ENCODE measurements at places on chromosomes 11 and 22.

- no peak for DNase-seq
These were observed 32.4 kb upstream of the PRR5 start for GRCh38 chr22:44669561-44669976.

- no peak for DNase-seq
These were observed 512 bp downstream of the TOLLIP start for GRCh38 chr11:1308743-1309497.

GRCh38 chr11:59754494-59754858, 700 bp upstream of the STX3 start:
- DNase-seq, result peak; percentile 22

- DNase-seq, result no peak
These were observed 703.0 kb downstream of the JRKL start for GRCh38 chr11:97092823-97093222.

DNA sequence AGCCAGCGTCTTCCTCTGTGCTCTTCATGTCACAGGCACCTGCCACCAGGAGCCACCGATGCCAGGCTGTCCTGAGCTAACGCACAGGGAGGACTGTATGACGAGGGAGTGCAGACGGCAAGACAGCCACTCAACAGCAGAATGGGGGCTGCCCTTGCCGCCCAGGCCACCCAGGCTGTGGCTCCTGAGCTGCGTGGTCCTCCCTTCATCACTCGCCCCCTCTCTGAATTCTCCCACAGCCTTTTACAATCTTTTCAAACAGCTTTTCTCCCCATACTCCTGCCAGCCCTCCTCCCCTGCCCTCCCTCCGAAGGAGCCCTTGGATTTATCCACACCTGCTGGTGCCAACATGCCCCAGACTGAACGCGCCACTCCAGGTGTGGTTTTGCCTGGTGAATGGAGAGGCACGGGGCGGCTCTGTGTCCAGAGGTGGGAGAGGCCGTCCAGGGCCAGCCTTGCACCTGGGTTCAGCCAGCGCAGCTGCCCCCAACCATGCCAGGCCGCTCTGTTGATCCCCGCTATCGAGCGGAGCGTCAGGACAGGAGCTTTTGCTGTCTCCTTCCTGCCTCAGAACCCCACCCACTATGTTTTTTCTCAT, 22.0 kb downstream of the OVOL1 start:
- DNase-seq, result no peak

DNA sequence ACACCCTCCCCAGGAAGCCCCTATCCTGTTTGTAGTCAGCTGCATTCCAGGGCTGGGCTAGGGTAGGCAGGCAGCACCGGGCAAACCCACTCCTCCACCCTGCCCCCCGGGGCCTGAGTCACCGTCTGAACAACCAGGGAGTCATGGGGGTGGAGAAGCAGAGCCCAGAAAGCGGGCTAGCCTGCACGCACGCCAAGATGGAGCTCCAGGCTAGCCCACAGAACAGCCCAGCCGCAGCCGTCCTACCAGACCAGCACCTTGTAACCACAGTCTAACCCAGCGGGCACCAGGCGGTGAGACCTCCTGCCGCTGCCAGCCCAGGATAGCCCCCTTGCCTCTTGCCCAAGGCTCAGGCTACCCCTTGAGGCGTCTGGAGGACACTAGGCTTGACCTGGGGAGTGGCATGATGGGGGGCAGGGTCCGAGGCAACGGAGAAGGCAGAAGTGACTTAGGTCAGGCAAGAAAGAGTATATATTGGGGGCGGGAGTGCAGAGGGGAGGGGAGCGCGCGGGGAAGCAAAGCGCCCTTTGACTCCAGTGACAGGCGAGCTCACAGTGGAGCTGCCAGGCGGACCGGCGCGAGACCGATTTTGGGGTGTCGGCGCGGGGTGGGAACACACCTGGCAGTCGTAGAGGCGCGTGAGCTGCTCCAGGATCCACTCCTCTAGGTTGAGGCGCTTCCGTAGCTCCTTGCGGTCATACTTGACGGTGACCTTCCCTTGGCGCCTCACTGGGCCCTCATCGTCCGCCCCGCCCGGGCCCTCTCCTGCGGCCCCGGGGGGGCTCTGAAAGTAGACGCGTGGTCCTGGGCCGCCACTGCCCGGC, 734 bp downstream of the PPP1R14B start:
- peak; percentile 97 for DNase-seq

DNA sequence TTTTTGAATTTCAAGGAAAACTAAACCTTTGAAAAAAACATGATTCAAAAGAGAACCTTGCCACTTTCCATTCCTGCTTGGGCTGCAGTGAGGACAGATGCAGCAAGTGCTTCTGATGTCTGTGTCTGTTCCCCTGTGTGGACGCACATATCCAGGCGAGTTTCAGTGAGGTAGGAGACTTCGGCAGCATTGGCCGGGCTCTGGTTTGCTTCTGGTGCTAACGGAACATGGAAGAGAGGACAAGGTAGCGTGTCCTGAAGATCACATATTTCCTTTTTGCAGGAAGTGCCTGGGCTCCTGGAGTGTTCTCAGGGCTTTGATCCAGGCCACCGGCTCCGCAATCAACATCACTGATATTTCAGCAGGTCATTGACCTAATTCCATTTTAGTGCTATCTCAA, 33.1 kb upstream of the IGLL5 start:
- no peak for DNase-seq

DNA sequence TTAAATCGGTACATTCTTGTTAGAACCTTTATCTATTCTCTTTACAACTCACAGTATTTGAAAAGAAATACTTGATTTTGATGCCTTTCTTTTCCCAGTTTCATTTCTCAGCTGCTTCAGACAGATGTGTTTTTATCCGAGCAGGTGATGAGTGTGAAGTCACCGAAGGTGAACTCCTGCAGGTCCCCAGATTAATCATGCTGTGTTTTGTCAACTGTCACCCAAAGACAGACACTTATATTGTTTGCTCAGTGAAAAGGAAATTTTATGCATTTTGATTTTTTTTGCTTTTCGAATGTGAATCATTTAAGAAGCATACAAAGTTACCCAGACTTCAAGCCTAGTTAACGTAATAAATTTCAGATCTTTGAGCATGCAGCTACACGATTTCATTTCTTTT, 7.8 kb upstream of the TMPRSS13 start:
- DNase-seq, result no peak

DNA sequence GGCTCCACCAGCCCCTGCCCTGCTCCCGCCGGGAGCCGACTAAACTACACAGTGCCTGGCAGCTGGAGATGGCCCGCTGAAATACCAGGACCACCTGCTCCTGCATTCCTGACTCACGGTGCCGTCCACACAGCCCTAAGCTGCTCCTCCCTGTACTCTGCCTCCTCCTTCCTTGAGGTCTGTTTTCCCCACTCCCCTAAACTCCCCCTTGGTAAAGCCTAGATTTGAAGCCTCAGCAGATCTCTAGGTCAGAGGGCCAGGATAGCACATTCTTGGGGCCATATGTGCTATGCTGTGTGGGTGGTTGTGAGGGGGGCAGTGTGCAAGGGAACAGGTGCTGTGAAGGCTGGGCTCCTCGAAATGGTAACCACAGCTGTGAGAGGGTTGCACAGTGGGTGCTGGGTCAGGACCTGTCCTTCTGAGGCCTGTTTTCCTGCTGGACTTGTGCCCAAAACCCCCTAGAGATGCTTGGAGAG, 9.7 kb downstream of the LRFN4 start:
- no peak for DNase-seq

GRCh38 chr11:61171907-61172306, 10.7 kb upstream of the VPS37C start:
- DNase-seq, result no peak

DNA sequence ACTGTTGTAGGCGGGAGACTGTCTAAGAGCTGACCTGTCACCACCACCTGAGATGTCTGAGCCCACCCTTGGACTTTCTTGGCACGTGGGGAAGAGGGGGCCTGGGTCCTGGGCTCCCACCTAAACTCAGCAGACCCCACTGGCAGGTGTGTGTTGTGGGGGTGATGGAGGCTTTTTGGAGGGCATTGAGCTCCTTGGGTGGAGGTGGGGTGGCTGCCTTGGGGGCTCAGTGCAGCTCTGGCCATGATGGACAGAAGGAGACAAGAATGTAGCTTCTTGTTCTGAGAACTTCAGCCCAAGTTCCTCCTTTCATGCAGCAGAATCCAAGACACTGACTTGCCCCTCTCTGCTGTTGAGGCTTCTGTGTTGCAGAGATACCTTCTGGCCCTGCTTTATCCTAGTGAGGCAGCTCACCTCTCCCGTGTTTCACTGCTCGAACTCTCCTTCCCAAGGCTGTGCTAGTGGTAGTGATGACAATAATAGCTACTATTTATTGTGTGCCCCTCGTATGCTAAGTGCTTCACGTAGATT, 116.6 kb upstream of the OR4B1 start:
- no peak for DNase-seq

DNA sequence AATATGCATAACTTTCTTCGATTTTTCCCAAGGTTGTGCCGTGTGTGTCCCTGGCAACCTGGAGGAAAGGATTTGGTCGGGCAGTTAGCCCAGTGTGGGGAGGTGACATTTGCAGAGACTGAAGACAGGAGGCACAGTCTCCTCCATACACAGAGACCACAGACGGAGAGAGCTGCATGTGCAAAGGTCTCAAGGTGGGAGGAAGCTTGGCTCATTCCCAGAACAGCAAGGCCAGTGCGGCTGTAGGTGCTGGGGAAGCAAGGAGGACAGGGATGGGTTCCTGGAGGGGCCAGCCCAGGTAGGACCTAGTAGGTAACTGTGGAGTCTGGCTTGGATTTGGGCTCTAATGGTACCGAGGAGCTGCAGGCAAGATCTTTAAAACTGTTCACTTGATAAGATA, 20.7 kb upstream of the CPT1A start:
- DNase-seq, result no peak

DNA sequence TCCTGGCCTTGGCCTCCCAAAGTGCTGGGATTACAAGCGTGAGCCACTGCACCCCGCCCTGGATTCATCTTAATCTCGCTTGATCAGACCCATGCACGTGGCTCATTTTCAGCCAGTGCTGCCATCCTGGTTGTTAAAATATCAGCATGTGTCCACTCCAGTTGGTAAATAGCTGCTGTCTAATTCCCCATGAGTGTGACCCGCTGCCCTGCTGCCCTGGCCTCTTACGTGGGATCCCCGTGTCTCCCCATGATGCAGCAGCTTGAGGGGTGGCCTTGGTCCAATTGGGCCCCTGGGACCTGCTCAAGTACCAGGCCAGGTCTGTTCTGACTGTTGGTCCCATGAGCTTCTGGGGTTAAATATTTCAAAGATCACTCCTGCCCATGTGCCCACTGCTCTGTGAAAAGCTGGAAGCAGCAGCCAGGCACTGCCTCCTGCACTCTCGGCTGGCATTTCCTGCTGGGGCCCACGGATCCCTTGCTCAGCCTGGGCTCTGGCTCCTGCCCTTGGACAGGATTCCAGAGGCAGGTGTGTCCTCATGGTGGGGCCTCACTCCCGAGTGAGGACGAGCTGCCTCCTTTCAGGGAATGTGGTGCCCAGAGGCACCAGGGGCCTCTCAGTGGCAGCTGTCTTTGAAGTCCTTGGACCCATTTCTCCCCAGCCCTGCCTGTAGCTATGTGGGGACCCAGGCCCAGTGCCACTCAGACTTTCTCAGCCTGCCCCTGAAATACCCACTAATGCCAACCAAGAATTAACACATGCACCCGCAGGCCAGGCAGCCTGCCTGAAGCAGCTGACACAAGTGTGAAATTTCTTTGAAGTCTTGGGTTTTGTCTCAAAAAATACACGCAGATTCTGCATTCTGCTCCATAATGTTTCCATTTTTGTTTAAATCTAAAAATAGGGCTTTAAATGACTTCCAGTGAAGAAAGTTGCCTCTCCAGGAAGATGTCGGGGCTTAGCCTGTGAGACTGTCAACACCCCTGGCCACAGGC, 38.1 kb upstream of the PRDM11 start:
- no peak for DNase-seq

DNA sequence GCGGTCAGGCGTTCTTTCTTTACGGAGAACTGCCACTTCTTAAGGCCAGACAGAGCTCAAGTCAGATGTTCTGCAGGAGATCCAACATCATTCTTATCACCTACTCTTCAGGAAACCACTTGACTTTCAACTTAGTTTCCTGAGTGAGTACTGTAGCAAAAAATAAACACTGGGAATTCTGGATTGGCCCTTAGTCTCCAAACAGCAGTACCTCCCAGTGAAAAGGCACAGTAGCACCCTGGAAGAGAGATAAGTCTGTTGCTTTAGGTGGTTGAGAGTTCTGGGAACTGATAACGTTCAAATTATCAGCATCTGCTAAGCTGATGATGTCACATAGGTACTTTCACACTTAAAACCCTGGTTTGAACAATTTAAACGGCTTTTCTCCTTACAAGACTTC, 971.8 kb upstream of the TENM4 start:
- no peak for DNase-seq

DNA sequence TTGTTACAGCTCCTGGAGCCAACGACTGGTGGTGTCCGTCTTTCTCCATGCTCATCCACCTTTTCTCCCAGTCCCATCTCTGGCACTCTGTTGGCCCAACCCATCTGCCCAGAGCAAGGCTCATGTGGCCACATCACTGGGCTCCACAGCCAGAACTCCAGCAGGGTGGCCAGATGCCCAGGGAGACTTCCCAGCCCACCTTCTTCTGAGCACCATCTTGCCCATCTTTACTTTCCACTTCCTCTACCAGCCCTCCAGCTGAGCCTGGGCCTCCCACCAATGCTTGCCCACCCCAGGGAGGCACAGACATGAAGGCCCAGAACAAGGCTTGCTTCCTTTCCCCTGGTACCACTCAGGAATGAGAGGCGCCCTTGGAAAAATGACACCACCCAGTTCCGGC, 116.8 kb downstream of the BUD13 start:
- no peak for DNase-seq

DNA sequence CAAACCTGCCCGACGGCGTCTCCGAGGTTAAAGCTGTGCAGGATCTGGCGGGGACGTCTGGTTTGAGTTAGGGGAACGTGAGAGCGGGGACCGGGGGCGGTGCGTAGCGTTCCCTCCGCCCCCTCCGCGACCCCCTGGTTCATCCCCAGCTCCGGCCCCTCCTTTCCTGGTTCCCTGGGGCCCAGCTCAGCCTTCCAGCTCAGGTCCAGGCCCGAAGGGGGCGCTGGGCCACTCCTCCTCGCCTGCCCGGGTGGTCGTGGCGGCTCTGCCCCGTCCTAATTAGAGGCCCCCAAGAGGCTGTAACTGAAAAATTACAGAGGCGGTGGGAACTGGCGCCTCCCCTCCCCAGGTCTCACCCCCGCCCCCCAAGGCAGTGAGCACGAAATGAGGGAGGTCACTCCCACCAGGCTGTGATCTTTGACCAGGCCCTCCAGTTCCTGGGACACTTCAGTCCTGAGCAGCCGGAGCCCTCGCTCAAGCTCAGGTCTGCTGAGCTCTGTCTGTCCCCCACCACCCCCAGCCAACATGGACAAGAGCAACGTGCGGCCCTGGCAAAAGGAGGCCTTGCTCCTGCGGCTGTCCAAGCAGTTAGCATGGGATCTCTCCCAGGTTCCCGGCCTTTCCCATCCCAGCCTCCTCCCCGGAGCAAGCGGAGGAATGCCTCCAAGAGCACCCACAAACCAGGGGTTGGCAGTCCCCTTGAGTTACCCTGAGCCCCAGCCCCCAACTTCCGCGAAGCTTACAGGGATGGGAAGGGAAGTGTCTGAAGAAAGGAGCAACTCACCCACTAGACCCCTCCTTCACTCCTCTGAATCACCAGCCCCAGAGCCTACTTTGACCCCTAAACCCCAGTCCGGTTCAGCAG, 3.3 kb downstream of the CD248 start:
- no peak for DNase-seq

- peak; percentile 62 for DNase-seq
These were observed 14.5 kb upstream of the MB start for GRCh38 chr22:35631597-35631996.

Data from trophoblast cell (in vitro differentiated cells and primary cell).